Mucosa of gallbladder (tissue), 1 donor: ENCODE measurements at places on chromosomes 4 and X.

DNA sequence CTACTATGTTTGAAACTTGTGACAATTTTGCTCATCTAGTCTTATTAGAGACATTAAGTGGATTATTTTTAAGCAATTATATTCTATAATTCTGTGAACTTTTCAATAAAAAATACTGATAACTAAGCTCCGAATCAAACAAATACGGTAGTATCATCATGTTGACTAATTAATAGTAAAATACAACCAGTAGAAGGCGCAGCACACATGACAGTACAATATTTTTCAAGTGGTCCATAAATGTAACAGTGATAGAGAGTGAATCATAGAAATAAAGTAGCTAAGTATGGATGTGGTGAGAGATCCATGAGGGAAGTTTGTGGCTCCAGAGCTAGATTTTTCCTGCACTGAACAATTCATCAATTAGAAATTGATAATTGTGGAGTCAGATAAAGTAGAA, 666.2 kb downstream of the KCTD8 start:
- DNase-seq = no peak

GRCh38 chrX:124407226-124407625, 60.9 kb downstream of the SH2D1A start:
- no peak for DNase-seq

- DNase-seq = no peak
Measured at GRCh38 chrX:7191681-7192110, 43.7 kb upstream of the PUDP start.

- no peak for DNase-seq
Measured at GRCh38 chrX:964831-965416, 247.5 kb downstream of the CRLF2 start.

DNA sequence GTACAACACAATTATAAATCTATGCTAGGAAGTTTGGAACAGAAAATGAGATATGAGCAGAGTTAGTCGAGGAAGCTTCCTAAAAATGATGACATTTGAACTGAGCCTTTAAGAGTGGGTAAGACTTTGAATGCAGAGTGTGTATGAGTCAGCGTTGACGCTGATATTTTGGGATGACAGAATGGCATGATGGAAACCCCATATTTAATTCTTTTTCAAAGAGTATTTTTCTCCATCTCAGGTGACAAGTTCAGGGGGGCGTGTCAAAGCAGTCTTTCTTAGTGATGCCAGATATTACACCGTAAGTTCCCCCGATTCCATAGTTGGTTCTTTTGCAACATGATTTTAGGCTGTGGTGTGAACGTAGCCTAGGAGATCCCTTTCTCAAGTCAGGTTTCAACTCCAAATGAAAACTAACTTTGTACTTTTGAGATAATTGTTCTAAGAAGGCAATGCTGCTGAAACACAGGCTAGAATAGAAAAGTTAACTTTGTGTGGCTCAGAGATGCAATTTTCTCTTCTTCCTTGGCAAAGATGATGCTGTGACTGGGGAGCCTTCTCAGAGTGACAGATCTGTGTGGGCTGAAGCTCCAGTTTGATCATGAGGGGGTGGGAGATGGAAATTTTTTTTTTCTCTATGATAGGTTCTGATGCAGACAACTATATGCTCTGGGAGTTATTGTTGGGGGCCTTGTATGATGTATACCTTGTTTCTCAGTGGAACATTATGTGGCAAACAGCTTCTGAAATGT, 59.2 kb downstream of the GLUD2 start:
- no peak for DNase-seq
